ENCODE measurements at places on chromosomes 2 and 18. TPM values are rescaled to one million over a fixed set of nuclear protein-coding genes. Genes with fewer than 3 reads are reported as not detected.

GALNT3 gene
- total RNA-seq = 0.85 TPM

MAP3K19 gene
- not detected for total RNA-seq

SRSF7 gene
- 202 TPM for total RNA-seq

C2orf78 gene
- not detected for total RNA-seq

FAM117B gene
- total RNA-seq = 7.0 TPM

DSC3 gene
- total RNA-seq = 0.23 TPM

LRATD1 gene
- not detected for total RNA-seq

CFC1 gene
- total RNA-seq = not detected

IL36RN gene
- not detected for total RNA-seq

CNGA3 gene
- not detected for total RNA-seq

GPBAR1 gene
- total RNA-seq = 0.60 TPM

MEP1B gene
- not detected for total RNA-seq

VWA3B gene
- total RNA-seq = not detected

NT5DC4 gene
- total RNA-seq = not detected

R3HDM1 gene
- 36.6 TPM for total RNA-seq

CXCR1 gene
- total RNA-seq = not detected

CNPPD1 gene
- total RNA-seq = 44.0 TPM

BOK gene
- 52.4 TPM for total RNA-seq

KHK gene
- 3.7 TPM for total RNA-seq

PKDCC gene
- total RNA-seq = 6.9 TPM
